ENCODE measurements at places on chromosomes 4 and X.

- no peak for DNase-seq
Measured at GRCh38 chrX:101206471-101206870, 13.1 kb upstream of the DRP2 start.

DNA sequence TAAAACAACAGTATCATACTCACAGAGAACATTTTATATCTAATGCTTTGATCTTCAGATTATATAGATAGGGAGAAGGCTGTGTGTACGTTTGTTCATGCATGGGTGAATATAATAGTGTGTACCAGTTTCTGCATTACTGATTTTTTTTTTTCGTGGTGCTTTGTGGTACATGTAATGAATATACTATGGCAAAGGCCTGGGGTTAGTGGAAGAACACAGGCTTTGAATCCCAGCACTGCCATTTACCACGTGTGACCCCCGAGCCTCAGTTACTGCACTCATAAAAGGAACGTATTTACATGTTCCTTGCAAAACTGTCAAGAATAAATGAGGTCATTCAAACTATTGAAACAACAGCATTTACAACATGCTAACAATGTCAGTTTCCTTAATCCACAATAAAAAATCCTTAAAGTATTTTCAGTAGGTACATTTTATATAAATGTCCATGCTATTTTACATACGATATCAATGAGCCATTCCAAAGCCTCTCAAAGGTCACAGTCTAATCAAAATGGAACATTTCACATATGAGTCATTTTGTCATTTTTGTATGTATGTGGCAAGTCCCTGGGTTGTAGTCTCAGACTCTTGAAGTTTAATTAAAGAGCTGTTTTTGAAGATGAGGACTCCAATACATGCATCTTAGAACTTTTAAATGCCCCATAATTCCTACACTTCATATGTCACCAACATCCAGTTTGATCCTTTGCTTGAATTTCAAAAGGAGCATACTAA is 242.8 kb downstream of the PPP3CA start:
- DNase-seq, result no peak

DNA sequence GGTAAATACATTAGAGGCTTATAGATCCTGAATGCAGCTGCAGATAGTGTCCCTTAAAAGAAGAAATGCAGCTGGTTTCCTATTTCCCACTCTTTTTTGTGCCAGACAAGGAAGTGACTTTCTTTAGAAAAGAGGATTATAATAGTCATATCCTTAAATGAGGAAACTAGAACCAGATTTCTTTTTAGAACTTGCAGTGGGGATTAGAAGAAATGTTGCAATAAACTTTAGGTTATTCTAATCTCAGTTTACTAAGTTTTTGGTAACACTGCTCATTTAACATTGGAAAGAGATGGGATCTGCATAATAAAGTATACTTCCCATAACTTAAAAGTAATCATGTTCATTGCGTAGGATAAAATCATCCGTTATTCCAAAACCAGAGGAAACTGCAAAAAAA is 101.9 kb downstream of the SLIT2 start:
- DNase-seq, result no peak

GRCh38 chr4:52657292-52657617 is 1.8 kb downstream of the USP46 start:
- no peak for DNase-seq

GRCh38 chr4:76053730-76054129 is 17.9 kb upstream of the CXCL11 start:
- DNase-seq, result no peak

- DNase-seq, result peak; percentile 86
Measured at GRCh38 chr4:38565271-38566199, 98.5 kb upstream of the KLF3 start.

DNA sequence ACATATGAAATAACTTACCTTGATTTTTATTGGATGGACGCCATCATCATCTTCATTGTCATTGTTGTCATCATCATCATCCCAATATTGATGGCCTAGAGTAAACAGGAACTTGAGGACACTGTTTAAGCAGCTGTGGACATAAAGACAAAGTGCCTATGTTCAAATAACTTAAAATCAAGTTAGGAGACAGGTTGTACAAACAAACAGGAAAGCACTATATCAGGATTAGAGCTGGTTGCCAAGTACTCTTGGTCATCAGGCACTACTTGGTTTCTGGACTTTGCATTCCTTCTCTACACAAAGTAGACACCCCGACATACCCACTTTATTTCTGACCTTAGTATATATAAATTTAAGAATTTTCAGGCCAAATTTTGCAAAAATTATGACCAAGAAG is 608.6 kb downstream of the KLHL13 start:
- DNase-seq, result peak; percentile 61

DNA sequence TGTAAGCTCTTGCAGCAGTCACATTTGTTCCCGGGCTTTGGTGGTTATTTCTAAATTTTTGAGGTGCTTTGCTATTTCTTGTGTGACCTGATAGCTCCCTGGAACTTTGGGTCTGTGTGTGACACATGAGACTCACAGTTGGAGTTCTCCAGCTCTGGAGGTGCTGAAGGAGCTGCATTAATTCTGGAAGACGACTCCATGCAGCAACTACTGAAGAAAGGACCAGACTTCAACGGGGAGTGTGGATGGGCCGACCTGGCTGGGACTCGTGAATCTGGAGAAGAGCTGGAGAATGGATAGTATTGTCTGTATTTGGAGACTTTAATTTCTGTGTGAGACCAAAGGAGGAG is 1.5 kb downstream of the MRFAP1 start:
- DNase-seq, result no peak

DNA sequence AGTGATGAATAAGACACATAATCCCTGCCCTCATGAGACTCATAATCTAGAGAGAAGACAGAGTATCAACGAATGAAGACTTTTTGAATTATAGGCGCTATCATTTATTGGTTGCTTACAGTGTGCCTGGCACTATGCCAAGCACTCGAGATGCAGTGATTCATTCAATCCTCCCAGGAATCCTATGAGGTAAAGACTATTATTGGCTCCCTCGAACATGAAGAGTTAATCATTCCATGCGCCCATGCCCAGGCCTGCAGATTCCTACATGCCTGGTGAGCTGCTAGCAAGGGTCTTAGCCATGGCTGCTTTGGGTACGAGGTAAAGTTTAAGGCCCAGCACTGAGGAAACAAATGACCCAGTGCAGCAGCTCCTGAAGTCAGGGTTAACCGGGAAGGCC is 47.0 kb downstream of the TEX13B start:
- DNase-seq, result no peak

- DNase-seq, result no peak
Measured at GRCh38 chrX:17521871-17522693, 147.1 kb downstream of the NHS start.

DNA sequence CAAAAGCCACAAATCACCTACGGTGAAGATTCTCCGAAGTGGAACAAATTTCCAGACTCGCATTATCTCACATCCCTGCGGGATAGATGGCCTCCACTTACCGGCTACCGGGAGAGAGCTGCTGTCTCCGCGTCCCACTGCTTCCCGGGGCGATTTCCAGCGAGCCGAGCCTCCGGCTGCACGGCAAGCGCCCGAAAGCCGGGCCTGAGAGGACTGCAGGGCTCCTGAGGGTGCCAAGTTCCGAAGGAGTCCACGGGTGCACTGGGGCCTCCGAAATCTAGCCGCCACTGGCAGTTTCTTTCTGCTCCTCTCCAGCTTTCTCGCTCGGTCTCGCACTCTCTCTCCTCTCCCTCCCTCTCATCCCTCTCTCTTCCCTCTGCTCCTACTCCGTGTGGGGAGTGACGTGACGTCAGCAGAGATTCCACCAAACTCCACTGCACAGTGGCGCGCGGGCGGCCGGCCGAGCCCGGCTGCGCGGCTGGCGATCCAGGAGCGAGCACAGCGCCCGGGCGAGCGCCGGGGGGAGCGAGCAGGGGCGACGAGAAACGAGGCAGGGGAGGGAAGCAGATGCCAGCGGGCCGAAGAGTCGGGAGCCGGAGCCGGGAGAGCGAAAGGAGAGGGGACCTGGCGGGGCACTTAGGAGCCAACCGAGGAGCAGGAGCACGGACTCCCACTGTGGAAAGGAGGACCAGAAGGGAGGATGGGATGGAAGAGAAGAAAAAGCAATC is 14.0 kb upstream of the PITX2 start:
- no peak for DNase-seq

DNA sequence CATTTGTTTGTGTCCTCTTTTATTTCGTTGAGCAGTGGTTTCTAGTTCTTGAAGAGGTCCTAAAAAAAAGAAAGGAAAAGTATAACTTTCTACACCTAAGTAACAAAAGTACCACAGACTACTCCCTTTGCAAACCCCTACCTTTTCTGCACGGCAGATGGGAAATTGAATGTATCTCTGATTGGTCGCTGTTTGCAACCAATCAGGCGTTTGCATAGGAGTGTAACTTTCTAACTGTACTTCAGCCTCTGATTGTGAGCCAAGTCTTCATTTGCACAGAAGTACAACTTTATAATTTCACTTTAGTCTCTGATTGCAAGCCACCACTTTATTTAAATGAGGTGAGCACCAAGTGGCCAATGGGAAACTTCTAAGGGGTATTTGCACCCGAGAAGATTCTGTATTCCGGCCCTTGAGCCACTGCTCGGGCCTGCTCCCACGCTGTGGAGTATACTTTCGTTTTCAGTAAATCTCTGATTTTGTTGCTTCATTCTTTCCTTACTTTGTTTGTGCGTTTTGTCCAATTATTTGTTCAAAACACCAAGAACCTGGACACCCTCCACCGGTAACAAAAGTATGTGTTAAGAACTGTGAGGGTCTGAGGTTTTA is 40.3 kb upstream of the FHL1 start:
- DNase-seq, result no peak

- DNase-seq, result no peak
Measured at GRCh38 chrX:100381619-100382018, 28.5 kb downstream of the PCDH19 start.

DNA sequence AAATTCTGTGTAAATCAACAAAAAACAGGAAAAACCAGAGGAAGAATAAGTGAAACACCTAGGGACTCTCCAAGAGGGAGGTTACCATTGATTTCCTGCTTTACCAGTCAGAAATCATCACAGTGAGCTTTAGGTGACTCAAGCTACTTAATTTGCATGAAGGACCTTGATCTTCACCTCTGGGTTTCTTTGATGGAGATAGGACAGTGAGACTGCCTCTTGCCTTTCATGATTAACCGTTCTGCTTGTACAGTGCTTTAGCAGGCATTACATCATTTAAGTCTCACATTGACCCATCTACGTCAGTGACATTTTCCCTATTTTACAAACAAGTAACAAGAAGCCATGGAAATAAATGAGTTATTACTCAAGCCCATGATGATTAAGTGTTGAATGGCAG is 3.4 kb upstream of the GK start:
- no peak for DNase-seq

- no peak for DNase-seq
Measured at GRCh38 chrX:122625239-122625638, 558.8 kb upstream of the GRIA3 start.

- DNase-seq, result no peak
Measured at GRCh38 chrX:115709039-115709438, 148.1 kb downstream of the PLS3 start.

DNA sequence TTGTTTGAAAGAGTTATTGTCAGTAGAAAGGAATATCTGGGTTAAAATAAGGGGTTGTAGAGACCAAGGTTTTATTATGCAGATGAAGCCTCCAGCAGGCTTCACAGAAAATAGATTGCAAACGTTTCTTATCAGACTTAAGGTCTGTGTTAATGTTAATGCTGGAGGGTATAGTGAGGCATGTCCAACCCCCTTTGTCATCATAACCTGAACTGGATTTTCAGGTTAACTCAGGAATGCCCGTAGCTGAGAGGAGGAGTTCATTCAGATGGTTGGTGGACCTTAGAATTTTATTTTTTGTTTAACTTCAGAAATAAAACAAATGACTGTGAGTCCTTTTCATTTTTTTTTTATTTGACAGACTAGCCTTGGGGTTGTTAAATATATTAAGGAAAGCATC is 354.1 kb downstream of the GPM6A start:
- no peak for DNase-seq

DNA sequence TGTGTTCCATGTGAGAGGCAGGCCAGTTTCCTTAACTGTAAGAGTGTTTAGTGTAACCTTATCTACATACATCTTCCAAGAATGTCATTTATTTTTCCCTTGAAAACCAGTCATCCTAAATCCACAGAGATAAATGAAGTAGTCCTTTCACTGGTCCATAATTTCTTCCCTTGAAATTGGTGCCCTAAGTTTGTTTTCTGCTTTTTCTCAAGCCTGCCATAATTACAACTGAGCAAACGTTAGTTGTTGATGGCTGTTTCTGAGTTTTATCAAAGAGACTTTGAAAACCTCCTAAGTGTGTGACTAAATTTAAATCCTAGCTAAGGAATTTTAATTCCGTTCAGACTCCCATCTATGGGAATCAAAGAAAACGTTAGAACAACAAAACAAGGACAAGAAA is 3.6 kb upstream of the TDO2 start:
- DNase-seq, result no peak

DNA sequence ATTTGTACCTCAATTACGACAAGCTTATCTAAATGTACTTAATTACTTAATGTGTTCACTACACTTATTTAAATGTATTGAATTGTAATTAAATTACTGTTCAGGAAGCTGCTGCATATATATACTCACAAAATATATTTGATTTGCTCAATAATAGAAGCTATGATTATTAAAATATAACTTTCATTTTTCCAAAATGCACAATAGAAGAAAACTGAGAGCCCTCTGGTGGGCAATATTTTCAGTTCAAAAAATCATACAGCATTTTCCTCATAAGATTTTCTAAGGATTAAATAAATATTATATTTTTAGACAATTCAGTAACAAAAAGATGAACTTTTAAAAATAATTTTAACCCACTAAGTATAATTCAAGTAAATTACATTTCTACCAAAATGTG is 217.3 kb downstream of the DKK2 start:
- DNase-seq, result no peak

DNA sequence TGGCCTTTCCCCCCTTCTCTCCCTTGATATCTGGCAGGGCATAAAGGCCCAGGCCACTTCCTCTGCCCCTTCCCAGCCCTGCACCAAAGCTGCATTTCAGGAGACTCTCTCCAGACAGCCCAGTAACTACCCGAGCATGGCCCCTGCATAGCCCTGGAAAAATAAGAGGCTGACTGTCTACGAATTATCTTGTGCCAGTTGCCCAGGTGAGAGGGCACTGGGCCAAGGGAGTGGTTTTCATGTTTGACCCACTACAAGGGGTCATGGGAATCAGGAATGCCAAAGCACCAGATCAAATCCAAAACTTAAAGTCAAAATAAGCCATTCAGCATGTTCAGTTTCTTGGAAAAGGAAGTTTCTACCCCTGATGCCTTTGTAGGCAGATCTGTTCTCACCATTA is 183.8 kb downstream of the AR start:
- no peak for DNase-seq

Data from LNCaP clone FGC (cell line).